ENCODE measurements at places on chromosomes 13 and 19.
A peak's percentile ranks its signal among the peaks of the same experiment; 100 is the strongest.

DNA sequence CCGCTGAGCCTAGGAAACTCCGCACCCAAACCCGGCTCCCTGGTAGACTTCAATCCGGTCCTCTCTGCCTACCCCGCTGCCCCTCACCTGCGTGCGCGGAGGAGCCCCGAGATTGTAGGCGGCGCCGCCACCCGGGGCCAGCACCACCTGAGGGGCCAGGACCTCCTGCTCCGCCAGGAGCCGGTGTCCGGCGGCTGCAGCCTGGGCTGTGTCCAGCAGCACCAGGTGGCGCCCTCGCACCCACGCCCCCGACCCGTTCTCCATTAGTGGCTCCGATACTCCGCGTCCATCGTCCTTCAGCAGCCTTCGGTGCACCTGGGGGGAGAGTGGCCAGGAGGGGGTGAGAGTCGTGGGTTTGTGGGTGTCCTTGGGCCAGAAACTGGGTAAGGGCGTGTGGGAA is 18.5 kb downstream of the MAN2B1 start:
- DNase-seq = no peak

GRCh38 chr19:5263615-5264014 is 77.0 kb downstream of the PTPRS start:
- no peak for DNase-seq

DNA sequence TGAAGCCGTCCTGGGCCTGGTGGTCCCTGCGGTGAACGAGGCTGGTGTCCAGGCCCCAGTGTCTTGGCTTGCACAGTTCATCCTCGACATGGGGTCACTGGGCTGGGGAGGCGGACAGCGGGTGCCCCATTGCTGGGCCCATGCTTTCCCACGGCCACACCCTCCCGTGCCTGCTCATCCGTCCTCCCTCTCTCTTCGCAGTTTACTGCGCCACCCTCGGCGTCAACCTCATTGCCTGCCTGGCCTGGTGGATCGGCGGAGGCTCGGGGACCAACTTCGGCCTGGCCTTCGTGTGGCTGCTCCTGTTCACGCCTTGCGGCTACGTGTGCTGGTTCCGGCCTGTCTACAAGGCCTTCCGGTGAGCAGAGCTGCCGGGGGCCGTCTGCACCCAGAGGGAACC is 12.7 kb downstream of the ADAT3 start:
- no peak for DNase-seq

GRCh38 chr13:110834572-110834971 is 80.3 kb downstream of the ANKRD10 start:
- DNase-seq = no peak

DNA sequence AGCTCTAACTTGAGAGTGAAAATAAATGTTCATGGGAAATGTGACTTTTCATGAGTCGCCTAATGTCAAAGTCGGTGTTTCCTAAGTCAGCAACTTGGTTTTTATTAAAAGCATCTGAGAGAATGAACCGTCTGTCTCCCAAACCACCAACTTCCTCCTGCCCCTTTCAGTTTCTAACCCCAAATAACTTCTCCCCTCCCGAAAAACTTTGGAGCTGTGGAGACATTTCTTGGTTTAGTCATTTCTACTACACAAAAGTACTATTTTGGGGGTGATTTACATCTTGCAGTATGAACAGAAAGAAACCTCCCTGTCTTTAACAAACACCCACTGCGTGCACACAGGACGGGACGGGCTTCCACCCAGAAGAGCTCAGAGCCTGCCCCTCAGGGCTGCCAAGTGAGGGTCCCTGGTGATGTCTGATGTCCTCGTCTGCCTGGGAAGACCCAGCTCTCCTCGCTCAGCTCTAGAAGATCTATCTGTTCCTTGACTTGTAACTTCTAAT is 65.0 kb downstream of the RASA3 start:
- DNase-seq = peak; percentile 73

DNA sequence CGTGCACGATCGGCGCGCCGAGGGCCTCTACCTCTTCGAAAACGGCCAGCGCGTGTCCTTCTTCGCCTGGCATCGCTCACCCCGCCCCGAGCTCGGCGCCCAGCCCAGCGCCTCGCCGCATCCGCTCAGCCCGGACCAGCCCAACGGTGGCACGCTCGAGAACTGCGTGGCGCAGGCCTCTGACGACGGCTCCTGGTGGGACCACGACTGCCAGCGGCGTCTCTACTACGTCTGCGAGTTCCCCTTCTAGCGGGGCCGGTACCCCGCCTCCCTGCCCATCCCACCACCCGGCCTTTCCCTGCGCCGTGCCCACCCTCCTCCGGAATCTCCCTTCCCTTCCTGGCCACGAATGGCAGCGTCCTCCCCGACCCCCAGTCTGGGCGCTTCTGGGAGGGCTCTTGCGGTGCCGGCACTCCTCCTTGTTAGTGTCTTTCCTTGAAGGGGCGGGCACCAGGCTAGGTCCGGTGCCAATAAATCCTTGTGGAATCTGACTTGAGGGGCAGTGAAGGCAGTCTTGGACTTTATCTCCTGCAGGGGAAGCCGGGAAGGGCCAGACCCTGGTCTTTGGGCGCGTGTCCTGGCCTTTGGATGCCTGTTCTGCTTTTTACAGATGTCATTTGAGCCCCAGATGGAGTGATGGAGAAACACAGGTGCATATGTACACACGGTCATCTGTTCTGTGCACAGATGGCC is 2.2 kb downstream of the CLEC11A start:
- no peak for DNase-seq

- DNase-seq = no peak
Measured at GRCh38 chr19:2231621-2232221, 4.4 kb downstream of the PLEKHJ1 start.

GRCh38 chr19:52391135-52391534 is 6.5 kb upstream of the ZNF528 start:
- DNase-seq = no peak

- no peak for DNase-seq
Measured at GRCh38 chr13:81139987-81140386, 799.1 kb upstream of the SPRY2 start.

GRCh38 chr13:113233101-113233500 is 23.7 kb downstream of the CUL4A start:
- no peak for DNase-seq

- no peak for DNase-seq
Measured at GRCh38 chr13:28451482-28452217, 43.3 kb downstream of the FLT1 start.

GRCh38 chr13:36344886-36345437 is 1.2 kb downstream of the SPART start:
- no peak for DNase-seq

DNA sequence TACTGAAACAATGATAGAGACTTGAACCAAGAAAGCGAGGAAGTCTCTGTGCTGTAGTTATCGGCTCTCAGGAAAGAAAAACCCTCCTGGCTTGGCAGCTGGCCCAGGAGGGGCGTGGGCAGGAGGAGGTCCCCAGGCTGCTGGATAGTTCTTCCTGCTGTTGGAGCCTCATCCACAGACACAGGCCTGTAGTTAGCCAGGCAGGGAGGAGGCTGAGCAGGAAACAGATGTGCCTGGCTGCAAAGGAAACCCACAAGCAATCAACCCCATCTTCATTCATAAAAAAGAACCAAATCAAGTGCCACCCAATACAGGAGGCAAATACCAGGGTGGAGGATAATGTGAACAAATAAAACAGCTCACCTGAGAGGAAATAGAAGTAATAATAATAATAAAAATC is 86.2 kb downstream of the IRS2 start:
- DNase-seq = no peak

GRCh38 chr13:93147946-93148345 is 78.7 kb upstream of the GPC6 start:
- no peak for DNase-seq

DNA sequence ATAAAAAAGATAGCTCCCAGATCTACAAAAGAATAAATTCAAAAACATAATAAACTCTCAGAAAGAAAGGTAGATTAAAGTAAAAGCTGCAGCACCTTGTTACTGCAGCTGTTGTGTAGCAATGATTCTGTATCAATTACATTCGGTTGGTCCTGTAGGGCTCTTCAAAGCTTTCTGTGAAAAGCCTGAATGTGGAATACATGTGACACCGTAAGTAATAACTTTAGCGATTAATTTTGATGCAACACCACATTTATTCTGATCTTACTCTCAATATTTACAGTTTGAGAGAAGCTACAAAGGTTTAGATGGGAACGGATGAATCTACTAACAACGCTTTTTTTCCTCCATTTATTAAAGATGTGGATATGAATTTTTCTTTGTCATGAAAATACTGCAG is 279.2 kb downstream of the DACH1 start:
- DNase-seq = no peak

- no peak for DNase-seq
Measured at GRCh38 chr19:35781650-35782049, 6.3 kb downstream of the ARHGAP33 start.

DNA sequence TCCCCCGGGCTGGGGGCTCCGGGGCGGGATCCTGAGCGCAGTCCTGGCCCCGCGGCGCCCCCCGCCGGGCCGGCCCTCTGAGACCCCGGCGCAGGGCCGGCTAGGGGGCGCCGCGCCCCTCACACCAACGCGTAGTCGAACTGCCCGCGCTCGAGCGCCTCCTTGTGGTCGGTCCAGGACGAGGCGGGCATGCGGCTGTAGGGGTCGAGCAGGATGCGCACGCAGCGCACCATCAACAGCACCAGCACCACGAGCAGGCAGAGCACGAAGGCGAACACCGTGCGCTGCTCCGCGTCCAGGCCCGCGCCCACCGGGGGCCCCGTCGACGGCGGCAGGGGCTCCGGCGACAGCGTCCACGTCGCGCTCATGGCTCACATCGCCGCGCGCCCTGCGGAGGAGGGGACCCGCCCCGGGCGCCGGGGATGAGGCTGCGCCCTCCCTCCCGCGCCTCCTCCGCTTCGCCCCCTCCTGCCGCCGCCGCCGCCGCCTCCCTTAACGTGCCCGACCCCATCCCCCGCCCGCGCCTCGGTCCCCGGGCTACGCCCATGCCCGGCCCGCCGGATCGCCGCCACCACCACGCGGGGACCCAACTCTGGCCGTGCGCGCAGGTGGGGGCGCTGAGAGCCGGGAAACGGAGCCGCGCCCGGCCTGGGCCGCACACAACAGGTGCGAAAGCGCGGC is 624 bp downstream of the CTXN1 start:
- peak; percentile 85 for DNase-seq

DNA sequence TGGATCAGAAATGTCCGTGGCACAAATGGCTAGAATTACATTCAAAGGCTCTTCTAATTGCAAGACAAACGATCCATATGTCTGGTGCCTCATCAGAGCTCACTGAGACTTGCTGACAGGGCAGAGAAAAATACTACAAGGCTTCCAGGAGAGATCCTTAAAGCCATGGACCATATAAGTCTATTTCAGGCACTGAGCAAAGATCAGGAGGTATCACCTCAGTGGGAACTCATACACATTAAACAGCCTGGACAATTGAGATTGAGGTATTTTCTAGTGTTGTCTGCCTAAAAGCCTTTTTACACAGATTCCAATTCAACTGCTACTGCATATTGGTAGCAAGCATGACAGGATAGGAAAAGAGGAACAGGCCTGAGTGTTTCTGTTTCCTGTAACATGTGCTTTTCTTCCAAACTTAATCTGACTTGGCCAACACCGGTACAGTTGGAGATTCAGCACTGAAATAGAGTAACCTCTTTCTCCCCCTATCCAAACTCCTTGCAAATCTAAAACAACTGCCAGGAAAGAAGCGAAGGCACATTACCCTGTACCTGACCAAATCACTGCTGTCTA is 65.9 kb downstream of the SERP2 start:
- DNase-seq = no peak

GRCh38 chr13:36515466-36515865 is 83.2 kb downstream of the CCNA1 start:
- DNase-seq = no peak

GRCh38 chr13:99288089-99288488 is 19.1 kb downstream of the GPR183 start:
- peak; percentile 59 for DNase-seq

GRCh38 chr13:109145631-109146030 is 516.2 kb downstream of the MYO16 start:
- no peak for DNase-seq

- no peak for DNase-seq
Measured at GRCh38 chr19:8965887-8966286, 44.3 kb downstream of the MUC16 start.

DNA sequence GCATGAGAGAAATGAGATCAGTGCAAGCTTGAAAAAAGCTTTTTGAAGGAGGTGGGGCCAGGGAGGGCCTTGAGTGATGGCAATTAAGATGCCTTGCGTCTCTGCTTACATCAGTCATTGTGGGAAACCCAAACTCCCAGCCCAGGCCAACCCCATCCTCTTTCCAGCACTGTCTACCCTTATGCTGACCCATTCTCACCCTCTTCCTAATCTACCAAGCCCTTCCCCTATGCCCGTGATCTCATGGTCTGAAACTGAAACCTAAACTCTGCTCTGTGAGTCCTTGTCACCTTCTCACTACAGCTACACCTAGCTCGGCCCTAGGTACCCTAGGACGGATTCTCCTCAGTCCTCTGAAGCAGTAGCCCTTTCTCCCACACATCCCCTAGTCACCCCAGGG is 36.0 kb upstream of the SERP2 start:
- DNase-seq = no peak

DNA sequence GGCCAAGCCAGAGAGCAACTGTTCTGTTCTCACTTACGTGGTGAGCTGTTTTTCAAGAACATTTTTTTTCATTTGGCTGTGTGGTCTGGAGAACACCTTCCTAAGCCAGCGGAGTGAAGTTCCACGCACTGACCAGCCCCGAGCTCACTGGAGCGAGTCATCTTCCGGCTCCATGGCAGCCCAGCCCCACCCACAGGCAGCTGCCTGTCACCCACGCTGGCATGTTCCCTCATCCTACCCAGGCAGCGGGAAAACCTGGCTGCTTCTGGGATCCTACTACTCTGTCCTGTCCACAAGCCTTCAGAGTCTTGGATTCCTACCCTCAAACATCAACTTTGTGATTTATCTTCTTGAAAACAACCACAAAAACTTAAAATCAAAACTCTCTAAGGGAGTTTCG is 76.2 kb downstream of the GGACT start:
- DNase-seq = no peak

DNA sequence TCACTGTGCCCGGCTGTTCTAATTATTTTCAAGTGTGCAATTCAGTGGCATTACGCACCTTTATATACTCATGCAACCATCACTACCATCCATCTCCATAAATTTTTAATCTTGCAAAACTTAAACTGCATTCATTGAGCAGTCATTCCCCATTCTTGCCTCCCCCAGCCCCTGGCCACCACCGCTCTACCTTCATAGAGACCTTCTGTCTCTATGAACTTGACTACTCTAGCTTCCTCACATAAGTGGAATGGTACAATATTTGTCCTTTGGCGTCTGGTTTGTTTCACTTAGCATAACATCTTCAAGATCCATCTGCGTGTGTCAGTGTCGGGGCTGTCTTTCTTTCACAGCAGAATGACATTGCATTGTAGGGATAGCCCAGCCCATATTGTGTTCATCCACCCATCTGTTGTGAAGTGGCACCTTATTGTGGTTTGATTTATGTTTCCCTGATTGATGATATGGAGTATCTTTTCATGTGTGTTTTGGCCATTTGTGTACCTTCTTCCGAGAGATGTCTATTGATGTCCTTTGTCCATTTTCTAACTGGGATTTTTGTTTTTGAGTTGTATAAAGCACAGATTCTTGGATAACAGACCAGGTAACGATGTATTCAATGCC is 64.8 kb upstream of the FLT1 start:
- DNase-seq = no peak

Data from activated T-cell treated with anti-CD3 and anti-CD28 coated beads, Interleukin-2, amount 50 U/mL, for 24 hours (primary cell).